ENCODE measurements at places on chromosomes 12 and 14.
A peak's percentile ranks its signal among the peaks of the same experiment; 100 is the strongest.

GRCh38 chr12:108332791-108333382 lies 6.2 kb downstream of the CMKLR1 start:
- DNase-seq: no peak
- no peaks in the 10 kb centered on the region for H3K36me3 ChIP-seq
- H3K27ac ChIP-seq: peak overlapping the region; percentile 19
- peaks cover 6% of the 10 kb centered on the region for H3K27me3 ChIP-seq

GRCh38 chr12:63353559-63353958 lies 202.6 kb upstream of the AVPR1A start:
- H3K27me3 ChIP-seq: no peaks in the 10 kb centered on the region
- no peak for DNase-seq
- H3K4me3 ChIP-seq: no peak overlapping the region

- H3K4me1 ChIP-seq: no peaks in the 10 kb centered on the region
- H3K27ac ChIP-seq: no peak overlapping the region
- H3K27me3 ChIP-seq: no peaks in the 10 kb centered on the region
- DNase-seq: no peak
These were observed 138.1 kb upstream of the RMST start for GRCh38 chr12:97324471-97324870.

GRCh38 chr12:46635818-46636217 lies 190.0 kb downstream of the SLC38A4 start:
- H3K4me1 ChIP-seq: no peaks in the 10 kb centered on the region
- no peak overlapping the region for H3K4me3 ChIP-seq
- H3K27ac ChIP-seq: no peak overlapping the region
- DNase-seq: no peak
- H3K27me3 ChIP-seq: no peaks in the 10 kb centered on the region
- H3K36me3 ChIP-seq: no peaks in the 10 kb centered on the region

GRCh38 chr12:106985479-106985878 lies 1.5 kb downstream of the MTERF2 start:
- no peaks in the 10 kb centered on the region for H3K36me3 ChIP-seq
- no peak for DNase-seq
- H3K4me1 ChIP-seq: peaks cover 17% of the 10 kb centered on the region
- no peak overlapping the region for H3K27ac ChIP-seq

Data from T-cell (primary cell).